ENCODE measurements at places on chromosomes 4 and X. TPM values are rescaled to one million over a fixed set of nuclear protein-coding genes. Genes with fewer than 3 reads are reported as not detected.

The ABLIM2 gene
- 0.75 TPM for total RNA-seq

The FANCB gene
- total RNA-seq = 0.25 TPM

The EMCN gene
- 2.5 TPM for total RNA-seq

DNA sequence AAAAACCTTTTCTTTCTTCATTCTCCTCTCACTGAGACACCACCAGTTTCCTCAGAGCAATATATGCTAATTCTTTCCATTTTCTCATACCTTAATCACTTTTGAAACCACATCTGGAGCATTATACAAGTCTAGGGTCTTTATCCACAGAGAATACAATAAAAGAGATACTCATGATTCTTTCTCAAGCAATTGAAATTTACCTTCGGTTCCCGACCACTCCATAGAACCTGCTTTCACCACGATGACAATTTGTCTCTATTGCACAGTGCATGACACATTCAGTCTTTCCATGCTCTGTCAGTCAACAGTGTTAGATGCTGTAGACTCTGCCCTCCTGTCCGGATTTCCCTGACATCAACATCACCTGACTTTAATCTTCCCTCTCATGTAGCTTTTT lies 409.3 kb upstream of the NWD2 start:
- H3K27ac ChIP-seq = no peak overlapping the region
- DNase-seq = no peak
- H3K27me3 ChIP-seq = no peaks in the 10 kb centered on the region
- H3K4me3 ChIP-seq = no peak overlapping the region

GRCh38 chrX:44459501-44459900 lies 83.2 kb downstream of the FUNDC1 start:
- no peaks in the 10 kb centered on the region for H3K36me3 ChIP-seq
- no peaks in the 10 kb centered on the region for H3K4me1 ChIP-seq
- H3K4me3 ChIP-seq = no peak overlapping the region
- H3K27me3 ChIP-seq = no peaks in the 10 kb centered on the region
- no peak for DNase-seq

GRCh38 chr4:3354455-3354811 lies 61.6 kb downstream of the RGS12 start:
- H3K36me3 ChIP-seq = no peaks in the 10 kb centered on the region
- peak; percentile 32 for DNase-seq
- peaks cover 21% of the 10 kb centered on the region for H3K4me1 ChIP-seq
- H3K4me3 ChIP-seq = no peak overlapping the region
- H3K27me3 ChIP-seq = no peaks in the 10 kb centered on the region
- H3K27ac ChIP-seq = peak overlapping the region; percentile 90

DNA sequence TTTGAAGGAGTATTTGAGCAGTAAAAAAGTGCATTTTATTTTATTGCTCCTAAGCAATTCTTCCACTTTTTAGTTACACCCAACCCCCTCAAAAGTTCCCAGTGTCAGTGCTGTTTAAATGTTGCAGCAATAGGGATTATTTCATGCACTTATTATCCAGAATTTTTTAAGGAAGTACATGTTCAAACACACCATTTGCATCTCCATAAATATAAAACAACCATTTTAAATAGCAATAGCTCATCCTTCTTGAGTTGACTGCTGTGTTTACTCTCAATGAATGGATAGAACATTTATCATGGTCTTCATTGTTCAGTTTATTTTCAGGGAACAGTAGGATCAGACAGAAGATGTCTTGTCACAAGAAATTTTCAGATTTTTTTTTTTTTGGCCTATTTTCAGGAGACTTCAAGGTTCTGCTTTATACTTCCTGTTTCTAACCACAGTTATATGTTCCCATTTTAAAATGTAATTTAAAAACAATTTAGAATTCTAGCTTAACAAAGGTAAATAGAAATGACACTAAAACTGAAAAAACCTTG lies 171.9 kb downstream of the TMA16 start:
- no peaks in the 10 kb centered on the region for H3K27me3 ChIP-seq
- H3K27ac ChIP-seq = no peak overlapping the region
- no peak overlapping the region for H3K4me3 ChIP-seq
- H3K4me1 ChIP-seq = no peaks in the 10 kb centered on the region

DNA sequence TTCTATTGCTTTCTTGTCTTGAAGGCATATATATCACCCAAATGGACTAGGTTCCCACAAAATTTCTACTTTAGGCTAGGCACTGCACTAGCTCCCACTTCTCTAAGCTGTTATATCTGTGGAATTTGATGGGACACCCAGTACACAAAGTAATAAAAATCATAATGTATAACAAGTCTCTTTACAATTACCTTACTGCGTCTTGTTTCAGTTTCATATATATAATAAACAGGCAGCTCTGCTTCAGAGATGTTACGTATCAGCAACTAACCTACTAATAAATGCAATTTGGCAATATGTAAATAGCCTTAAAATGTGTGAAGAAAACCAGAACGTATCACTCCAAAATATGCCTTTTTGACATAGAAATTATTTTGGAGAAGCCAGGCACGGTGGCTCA lies 42.0 kb upstream of the UGDH start:
- H3K36me3 ChIP-seq = peaks cover 29% of the 10 kb centered on the region
- peaks cover 2% of the 10 kb centered on the region for H3K4me1 ChIP-seq
- no peak for DNase-seq
- no peak overlapping the region for H3K4me3 ChIP-seq
- peak overlapping the region; percentile 48 for H3K27ac ChIP-seq
- no peaks in the 10 kb centered on the region for H3K27me3 ChIP-seq

DNA sequence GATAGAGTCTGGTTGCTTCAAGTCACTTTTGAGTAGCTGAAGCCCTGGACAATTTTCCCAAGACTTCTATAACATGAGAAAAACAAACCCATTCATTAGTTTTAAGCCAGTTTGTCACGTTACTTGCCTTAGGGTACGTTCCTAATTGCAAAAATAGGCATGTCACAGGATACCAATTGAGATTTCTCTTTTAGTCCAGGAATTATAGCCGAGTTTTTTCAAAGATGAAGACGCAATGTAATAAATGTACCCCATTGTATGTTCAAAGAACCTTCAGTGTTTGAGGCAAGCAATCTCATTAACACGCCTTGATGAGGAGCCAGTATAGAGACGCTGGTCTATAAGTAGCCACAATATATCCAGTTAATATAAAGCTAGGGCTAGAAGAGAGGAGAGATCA lies 534.2 kb downstream of the INPP4B start:
- H3K27ac ChIP-seq = no peak overlapping the region
- no peak for DNase-seq
- no peaks in the 10 kb centered on the region for H3K36me3 ChIP-seq
- H3K27me3 ChIP-seq = no peaks in the 10 kb centered on the region
- no peak overlapping the region for H3K4me3 ChIP-seq
- no peaks in the 10 kb centered on the region for H3K4me1 ChIP-seq

Measured in liver (tissue), 10 donors.